Urinary bladder (tissue), 4 donors: ENCODE measurements at places on chromosomes 2 and 18. TPM values are rescaled to one million over a fixed set of nuclear protein-coding genes. Genes with fewer than 3 reads are reported as not detected.

PAX3 gene
- 3.3 TPM for total RNA-seq

DUSP19 gene
- total RNA-seq: 9.6 TPM

GTF2A1L gene
- total RNA-seq: 24.5 TPM

DNA sequence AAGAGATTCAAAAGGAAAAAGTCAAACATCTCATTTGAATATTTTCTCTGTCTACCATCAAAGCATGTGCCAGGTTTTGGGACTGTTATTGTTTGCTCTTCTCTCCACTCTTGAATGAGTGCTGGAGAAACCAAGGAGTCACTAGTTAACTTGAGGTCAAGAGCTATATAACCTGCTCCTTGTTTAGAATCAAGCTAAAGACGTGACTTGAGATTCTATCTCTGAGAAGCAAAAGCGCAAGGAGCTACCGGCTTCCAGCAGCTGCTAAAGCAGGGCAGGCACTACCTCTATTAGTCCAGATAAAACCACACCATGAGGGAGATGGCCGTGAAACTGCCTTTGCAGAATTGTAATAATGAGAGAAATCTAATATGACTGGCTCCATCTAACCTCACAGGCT is 36.0 kb downstream of the UXS1 start:
- no peak for DNase-seq

DNA sequence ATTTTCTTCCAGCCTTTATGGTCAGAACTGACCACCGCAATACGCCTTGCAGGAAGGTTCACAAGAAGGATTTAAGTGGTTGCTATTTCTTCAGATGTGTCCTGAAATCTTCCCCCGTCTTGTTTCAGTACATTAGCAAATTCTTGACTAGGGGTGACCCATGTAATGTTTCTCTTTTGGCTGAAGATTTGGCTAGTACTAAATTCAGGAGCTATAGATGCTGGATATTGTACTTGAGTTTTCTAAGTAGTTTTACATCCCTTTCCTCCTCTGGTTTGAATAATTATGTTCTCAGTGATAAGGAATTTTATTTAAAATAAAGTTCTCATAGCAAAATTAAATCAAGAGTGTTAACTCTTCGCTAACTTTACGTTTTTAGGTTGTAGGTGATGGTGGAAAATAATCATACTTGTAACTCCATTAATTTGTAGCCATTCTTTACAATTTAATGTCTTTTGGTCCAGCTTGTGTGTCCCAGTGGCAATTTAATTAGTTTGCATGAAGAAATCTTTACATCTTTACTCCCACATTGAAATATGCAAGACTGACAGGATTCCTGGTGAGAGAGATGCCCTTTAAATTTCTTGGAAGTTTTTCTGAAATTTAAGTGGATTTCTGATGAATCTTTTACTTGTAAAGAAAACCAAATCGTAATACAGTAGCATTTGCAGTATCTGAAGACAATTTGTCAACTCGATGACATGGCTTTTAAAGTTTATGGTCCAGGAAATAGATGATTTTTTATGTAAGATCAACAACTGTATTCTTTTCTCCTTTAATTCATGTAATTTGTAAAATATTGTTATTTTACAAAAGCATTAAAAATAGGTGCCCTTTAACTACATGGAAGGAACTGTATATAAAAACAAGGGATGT is 2.8 kb downstream of the PHLPP1 start:
- no peak for DNase-seq

DNA sequence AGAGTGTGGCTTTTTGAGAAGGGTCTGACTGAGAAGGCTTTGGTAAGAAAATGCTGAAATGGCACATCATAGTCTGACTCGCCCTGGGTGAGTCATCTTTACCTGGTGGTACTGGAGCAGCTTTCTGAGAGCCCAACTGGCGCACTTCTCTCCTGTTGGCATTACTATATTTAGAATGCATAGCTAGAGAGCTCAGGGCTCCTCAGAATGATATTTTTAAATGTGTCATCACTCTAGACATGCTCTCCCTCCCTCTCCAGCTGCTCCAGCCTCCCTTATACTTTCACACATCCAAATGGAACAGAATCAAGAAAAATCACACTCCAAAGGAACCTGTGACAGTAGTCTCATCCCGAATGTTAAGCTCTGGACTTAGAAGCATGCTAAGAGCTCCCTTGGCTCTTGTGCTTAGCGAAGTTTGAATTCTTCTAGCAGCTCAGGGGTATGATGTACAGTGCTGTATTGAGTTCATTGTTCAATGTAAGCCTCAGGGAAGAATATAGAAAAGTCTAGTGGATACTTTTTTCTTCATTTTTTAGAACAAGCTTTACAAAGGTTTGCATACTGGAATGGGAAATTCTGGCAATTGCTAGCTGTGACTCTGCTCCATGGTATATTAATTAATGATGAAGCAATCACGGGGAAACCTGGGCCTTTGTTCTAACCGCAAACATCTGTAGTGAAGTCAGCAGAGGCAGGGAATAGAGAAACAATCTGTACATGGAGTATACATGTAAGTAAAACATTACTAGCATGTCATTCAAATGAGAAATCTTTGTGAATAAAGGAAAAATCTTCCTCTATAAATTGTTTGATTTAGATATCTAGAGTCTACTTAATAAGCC is 751.2 kb upstream of the NRXN1 start:
- DNase-seq: no peak

- peak; percentile 2 for DNase-seq
Observed at GRCh38 chr2:121596221-121597080, 52.8 kb downstream of the CLASP1 start.

DNA sequence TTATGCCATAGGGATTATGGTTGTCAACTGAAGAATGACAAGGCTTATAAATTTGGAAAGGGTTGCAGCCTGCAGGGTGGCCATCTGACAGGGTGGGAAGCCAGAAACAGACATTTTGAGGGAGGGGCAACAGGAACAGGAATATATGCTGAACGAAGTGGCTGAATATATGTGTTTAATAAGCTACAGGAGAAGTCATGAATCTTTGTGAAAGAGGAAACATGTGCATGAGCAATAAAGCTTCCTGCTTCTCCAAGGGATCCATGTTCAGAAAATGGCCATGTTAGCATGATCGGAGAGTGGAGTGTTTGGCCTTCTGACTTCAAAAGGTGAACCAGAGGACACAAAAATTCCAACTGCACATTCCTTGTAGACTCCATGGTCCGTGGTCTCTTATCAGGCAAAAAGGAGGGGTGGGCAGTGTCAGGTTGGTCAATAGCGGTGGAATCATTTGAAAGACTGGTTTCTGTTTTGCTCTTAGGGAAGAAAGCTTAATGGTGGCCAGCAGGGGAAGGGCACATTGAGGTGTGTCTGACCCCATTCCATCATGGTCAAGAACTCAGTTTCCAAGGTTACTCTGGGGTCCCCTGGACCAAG is 144.1 kb downstream of the SOCS6 start:
- no peak for DNase-seq

GRCh38 chr2:129253461-129253812 is 726.0 kb upstream of the RAB6C start:
- DNase-seq: no peak

DNA sequence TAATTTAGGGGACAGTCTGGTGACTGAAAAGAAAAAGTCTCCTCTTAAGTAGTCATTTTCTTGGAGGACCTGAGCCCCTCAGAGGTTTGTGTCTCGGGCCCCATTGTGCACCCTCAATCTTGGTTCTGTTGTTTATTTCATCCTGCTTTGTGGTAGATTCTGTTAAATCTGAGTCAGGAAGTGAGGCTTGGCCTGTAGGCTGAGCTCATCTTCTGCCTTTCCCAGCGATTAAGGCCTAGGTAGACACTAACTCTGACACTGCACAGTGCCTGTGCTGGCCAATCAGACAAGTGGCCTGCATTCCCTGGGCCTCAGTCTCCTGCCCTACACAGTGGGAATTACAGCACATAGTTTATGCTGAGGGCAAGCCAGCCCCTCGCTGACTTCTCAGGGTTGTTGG is 80.2 kb downstream of the CTIF start:
- DNase-seq: no peak

GRCh38 chr2:215059724-215060123 is 78.7 kb downstream of the ABCA12 start:
- no peak for DNase-seq

- no peak for DNase-seq
Observed at GRCh38 chr2:152200565-152201465, 25.3 kb upstream of the STAM2 start.

- DNase-seq: no peak
Observed at GRCh38 chr18:31454066-31454708, 6.6 kb downstream of the DSG3 start.

- no peak for DNase-seq
Observed at GRCh38 chr2:217223222-217223930, 363.5 kb upstream of the TNP1 start.

GRCh38 chr18:49250816-49251388 is 209.5 kb downstream of the DYM start:
- DNase-seq: no peak
